ENCODE measurements at places on chromosomes 3 and 15.

DNA sequence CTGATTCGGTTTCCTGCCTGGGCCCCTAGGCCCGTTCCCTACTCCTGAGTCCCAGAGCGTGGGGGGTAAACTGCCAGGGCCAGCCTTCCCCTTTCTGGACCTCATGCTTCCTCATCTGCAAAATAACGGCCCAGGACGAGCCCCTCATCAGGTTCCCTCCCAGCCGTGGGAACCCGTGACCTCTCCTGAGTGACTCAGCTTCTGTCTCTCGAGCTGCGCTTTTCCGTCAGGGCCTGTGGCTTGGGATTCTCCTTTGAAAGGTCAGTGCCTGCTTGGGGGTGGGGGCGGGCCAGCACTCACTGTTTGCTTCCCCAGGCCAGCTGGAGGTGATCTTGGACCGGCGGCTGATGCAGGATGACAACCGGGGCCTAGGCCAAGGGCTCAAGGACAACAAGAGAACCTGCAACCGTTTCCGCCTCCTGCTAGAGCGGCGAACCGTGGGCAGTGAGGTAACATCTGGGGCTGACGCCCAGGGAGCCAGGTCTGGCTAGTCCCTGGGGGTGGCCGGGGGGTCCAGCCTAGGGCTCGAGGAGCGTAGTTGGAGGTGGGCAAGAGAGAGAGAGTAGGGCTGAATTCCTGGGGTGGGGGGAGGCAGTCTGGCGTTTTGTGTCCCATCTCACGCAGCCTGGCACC, 12.8 kb downstream of the MAN2A2 start:
- no peak for DNase-seq

DNA sequence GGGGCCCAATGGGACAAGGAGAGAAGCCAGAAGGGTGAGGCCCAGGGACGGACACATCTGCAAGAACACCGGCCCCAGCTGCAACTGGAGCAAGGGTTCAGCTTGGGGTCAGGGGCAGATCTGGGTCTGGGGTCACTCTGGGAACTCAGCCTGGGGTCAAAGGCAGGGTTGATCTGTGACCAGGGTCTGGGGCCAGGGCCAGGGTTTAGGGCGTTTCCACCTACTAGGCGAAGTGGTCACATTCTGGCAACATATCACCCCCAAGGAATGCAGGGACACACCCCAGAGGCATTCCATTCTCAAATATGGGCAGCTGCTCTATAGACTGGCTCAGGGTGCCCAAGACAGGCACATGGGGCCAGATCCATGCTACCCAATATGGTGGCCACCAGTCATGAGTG, 9.0 kb downstream of the UROC1 start:
- DNase-seq, result no peak

DNA sequence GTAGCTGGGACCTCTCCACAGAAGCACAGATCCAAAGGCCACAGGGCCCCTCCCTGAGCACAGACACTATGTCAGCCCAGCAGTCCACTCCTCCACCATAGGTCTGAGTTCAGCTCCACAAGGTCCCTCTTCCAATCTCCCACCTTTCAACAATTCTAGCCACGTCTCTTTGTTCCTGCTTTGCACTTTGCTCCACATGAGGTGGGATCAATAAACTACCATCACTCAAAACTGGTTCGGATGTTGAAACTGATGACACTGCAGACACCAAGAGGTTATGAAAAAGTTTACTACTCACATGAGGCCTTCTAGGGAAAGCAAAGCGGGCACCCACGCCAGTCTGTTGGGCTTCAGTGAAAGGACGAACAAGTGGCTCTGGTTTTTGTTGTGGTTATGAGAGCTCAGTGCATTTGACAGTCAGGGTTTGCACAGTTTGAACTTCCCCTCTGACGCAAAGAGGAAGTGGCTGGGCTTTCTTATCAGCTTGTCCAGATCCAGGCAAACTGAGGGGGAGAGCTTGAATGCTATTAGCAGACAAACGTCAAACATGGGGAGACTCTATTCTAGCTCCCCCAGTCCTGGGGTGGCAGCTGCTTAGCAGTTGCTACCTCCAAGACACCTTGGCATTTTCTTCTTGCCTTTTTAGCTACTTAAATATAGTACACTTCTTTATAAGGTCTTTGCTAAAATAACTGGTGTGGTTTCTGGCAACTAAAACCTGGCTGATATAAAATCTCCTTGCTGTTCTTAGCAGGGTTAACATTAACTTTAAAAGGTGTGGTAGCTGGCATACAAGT, 37.8 kb downstream of the ZNF445 start:
- DNase-seq, result peak; percentile 85

GRCh38 chr15:67456677-67457529, 64.0 kb upstream of the C15orf61 start:
- DNase-seq, result peak; percentile 85

DNA sequence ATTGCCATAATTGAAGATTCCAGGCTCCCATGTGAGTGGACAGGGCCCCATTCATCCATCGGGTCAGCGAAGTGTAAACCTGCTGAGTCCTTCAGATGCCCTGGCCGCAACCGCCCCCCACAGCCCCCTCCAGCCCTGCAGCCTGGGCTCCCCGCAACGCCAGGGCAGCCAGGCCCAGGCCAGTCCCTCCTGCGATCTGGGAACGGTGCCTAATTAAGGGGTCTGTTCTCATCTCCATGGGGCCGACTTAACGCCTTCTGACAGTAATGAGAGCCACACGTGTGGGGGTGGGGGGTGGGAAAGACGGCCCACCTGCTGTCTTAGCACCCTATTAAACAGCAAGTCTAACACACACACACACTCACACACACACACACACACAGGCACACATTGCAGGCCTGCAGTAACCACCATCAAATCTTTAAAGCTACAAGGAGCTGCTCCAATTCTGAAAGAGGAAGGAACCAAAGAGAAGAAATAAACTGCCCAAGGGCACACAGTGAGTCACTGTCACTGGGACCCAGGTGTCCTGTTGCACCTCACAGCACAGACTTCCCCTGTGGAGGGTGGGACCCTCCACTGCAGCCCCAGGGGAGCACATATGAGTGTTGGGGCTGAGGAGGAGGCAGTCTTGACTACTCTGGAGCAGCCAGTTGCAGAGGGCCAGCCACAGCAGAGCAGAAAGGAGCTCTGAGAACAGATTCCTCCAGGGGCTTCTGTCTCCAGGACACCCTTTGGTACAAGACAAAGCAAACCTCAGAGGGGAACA, 31.8 kb upstream of the HES1 start:
- DNase-seq, result no peak

- no peak for DNase-seq
These were observed 50.8 kb upstream of the RPL32 start for GRCh38 chr3:12891985-12892839.

DNA sequence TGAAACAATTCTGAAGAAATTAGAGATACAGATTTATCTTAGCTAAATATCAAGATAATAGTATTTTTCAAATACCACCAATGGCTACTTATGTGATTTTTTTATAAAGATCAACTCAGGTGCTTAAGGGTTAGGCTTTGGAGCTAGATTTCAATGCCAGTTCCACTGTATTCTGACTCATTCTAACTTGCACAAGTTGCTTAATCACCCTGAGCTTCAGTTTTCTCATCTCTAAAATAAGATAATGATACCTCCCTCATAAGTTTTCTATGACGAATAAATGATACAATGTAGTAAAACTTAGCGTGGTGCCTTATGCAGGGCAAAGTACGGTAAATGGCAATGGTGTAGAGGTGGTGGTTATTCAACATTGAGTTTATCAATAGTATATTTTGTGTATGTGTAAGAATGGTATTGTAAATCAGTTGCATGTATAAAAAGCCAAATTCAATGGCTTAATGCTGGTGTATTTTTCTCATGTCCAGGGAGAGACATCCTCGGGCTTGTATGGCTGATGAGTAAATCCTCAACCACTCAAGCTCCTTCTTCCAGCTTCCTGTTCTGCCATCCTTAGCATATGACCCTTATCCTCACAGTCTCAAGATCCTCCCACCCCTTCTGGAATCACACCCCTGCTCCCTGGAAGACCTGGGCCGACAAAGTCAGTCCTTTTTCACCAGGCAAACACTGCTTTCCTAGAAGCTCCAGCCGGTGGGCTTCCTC, 505.9 kb upstream of the CFAP20DC start:
- DNase-seq, result no peak

- no peak for DNase-seq
These were observed 299.5 kb downstream of the CTNNB1 start for GRCh38 chr3:41498847-41499246.

GRCh38 chr3:172210355-172210754, 171.0 kb downstream of the FNDC3B start:
- DNase-seq, result no peak

- DNase-seq, result no peak
These were observed 28.6 kb upstream of the MINAR1 start for GRCh38 chr15:79403501-79403900.

- no peak for DNase-seq
These were observed 72.0 kb downstream of the FAM43A start for GRCh38 chr3:194757647-194758061.

GRCh38 chr3:138332472-138333073, 2.9 kb upstream of the NME9 start:
- no peak for DNase-seq

GRCh38 chr3:47348411-47349154, 32.2 kb upstream of the PTPN23 start:
- no peak for DNase-seq

- DNase-seq, result no peak
These were observed 122.8 kb upstream of the CGNL1 start for GRCh38 chr15:57253500-57253899.

DNA sequence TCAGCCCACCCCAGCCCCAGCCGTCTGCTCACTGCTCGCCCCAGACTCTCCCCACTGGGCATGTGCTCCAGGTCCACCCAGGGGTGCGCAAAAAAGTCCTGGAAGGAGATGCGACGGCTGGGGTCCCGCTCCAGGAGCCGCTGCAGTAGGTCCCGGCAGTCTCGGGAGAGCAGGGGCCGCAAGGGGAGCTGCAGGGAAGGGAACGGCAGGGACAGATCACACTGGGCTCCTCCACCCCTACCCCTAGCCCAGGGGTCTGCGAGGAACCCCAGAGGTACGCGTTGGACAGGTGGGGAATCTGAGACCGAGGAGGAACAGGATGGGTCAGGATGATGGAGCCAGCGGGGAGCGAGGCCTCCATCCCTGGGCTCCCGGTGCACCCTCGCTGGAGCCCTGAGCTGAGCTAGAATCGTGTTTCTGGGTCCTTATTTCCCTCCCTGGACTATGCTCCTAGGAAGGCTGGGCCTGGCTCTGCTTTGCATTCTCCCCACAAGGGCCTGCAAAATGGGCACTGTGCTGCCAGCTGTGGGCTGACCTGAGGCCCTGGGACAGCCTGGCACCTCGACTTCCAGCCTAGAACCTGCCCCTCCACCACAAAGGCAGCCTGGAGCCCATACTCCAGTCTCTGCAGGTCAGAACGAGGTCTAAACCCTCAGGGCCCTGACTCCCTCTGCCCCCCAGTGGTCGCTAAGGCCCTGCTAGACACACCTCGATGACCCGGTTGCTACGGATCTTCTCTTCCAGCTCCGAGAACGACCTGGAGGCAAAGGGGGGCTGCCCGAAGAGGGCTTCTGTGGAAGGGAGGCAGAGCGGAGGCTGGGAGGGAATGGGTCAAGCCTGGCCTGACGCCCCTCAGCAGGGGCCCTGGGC, 3.2 kb downstream of the ULK3 start:
- no peak for DNase-seq

GRCh38 chr15:93520206-93520605, 431.2 kb upstream of the RGMA start:
- no peak for DNase-seq

DNA sequence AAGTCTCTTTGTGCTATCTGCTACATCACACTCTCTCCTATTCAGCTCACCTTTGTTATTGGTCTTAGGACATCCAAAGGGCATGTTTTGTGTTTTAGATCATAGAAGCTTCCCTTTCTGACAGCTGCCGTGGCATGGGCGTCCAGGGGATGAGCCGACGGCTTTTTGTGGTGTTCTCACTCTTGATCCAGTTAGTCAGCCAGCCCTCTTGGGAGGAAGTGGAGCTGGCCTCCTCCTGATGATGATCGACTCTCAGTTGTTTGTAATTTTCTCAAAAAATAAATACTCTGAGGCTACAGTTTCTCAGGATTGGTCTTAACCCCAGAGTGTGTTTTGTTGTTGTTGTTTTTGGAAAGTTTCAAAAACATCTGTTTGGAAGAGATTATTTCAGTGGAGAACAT, 34.4 kb downstream of the BOC start:
- no peak for DNase-seq

DNA sequence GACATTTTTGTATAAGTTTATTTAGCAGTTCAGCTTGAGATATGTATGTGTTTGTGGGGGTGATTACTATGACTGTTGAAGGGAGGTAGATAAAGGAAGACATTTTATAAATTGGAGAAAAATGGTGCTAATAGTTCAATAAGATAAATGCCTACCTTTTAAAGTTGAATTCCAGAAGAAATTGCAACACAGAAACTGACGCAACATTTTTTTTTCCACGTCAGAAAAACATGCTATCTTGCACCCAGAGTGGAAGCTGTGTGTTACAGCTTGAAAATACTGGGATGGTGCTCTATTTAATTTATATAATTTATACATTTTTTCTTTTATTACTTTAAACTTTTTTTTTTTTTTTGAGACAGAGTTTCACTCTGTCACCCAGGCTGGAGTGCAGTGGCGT, 171.7 kb downstream of the WNT5A start:
- no peak for DNase-seq
